HCT116 (cell line): ENCODE measurements at places on chromosomes 2 and 18.

DNA sequence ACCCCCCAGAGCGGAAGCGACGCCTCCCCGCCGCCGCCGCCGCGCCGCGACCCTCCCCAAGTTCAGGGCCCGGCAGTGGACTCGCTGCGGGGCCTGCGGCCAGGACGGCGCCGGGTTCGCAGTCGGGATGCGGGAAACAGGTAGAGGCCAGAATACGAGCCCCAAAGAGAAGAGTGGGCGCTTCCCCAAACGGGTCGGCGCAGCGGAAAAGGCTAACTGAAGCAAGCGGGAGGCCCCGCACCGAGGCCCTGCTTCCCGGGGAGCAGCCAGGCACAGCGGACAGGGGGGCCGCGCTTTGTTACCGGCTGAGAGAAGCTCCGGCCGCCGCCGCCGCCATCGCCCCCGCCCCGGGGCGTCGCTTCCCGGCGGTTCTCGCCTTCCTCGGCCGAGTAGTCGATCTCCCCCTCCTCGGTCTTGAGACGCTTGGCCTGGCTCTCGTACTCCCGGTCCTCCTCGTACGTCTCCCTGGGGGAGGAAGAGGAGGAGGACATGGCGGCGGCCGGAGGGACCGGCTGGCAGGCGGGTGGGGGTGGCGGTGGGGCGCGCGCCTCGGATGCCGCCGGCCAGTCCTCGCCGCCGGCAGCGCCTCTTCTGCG is 494 bp downstream of the HNRNPLL start:
- peak overlapping the region; percentile 77 for H3K4me3 ChIP-seq
- DNase-seq, result no peak
- H3K27me3 ChIP-seq, result no peaks in the 10 kb centered on the region

DNA sequence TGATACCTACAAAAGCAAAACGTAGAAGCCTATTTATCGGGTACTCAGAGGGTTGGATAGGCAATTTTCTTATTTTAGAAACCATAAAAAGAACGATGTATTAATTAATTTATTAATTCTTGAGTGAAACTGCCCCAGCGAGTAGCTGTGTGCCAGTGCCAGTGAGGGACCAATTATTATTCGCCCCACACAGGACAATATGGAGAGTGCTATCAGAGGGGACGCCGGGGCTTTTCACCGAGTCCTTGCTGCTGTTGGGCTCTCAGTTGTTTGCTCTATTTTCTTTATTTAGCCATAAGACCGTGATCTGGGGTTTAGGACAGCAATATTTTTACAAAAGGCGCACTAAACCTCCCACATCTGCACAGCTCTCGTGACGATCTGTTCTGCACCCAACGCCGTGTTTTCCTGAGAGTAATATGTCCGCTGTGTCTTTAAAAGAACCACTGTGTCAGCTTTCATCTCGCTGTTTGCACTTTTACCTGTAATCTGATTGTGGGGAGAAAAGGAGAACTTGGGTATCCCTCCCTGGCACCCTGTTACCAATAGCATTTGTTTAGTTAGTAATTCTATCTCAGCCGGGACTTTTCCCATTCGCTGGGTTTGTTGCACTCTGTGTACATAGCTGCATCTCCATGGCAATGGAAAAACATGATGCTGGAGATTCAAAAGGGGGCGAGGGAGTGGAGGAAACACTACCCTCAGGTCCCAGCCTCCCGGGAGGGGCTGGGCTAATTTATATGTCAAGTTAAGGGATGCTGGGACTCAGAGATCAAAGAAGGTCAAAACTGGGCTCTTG is 30.1 kb upstream of the ZNF516 start:
- no peak overlapping the region for H3K27ac ChIP-seq
- H3K36me3 ChIP-seq, result no peaks in the 10 kb centered on the region
- no peak for DNase-seq
- H3K27me3 ChIP-seq, result peaks cover 36% of the 10 kb centered on the region
- no peaks in the 10 kb centered on the region for H3K4me1 ChIP-seq
- H3K4me3 ChIP-seq, result peak overlapping the region; percentile 55

DNA sequence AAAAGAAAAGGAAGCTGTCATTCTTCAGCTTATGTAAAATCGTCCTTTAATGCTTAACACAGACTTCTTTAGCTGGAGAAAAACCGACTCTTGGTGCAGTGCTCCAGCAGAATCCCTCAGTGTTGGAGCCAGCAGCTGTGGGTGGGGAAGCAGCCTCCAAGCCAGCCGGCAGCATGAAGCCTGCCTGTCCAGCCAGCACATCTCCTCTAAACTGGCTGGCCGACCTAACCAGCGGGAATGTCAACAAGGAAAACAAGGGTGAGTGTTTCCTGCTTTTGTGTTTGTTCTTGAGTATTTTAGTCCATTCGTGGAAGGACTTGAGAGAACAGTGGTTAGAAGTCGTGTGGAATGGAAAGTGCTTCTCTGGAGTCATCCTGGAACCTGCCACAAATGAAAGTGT is 38.9 kb downstream of the KDM3A start:
- H3K4me3 ChIP-seq, result no peak overlapping the region
- no peaks in the 10 kb centered on the region for H3K27me3 ChIP-seq
- H3K4me1 ChIP-seq, result no peaks in the 10 kb centered on the region
- H3K36me3 ChIP-seq, result peaks cover 56% of the 10 kb centered on the region
- DNase-seq, result no peak
- no peak overlapping the region for H3K27ac ChIP-seq

DNA sequence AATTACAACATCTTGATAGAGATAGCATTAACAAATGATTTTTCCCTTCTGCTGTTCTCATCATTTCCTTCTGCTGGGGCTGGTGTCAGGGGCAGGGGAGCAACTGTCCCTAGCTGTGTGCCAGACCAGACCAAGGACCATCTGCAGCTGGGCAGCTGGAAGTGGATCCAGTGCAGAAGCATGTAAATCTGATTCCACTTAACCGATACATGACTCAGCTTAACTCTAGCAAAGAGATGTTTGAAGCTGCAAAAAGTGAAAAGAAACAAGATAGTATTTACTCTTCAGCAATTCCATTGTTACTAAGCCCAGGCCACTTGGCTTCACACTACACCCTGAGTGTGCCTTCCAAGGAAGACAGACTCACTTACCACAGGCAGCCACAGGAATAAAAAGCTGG is 151.1 kb downstream of the GALNT1 start:
- H3K4me1 ChIP-seq, result no peaks in the 10 kb centered on the region
- H3K4me3 ChIP-seq, result no peak overlapping the region
- H3K36me3 ChIP-seq, result no peaks in the 10 kb centered on the region

DNA sequence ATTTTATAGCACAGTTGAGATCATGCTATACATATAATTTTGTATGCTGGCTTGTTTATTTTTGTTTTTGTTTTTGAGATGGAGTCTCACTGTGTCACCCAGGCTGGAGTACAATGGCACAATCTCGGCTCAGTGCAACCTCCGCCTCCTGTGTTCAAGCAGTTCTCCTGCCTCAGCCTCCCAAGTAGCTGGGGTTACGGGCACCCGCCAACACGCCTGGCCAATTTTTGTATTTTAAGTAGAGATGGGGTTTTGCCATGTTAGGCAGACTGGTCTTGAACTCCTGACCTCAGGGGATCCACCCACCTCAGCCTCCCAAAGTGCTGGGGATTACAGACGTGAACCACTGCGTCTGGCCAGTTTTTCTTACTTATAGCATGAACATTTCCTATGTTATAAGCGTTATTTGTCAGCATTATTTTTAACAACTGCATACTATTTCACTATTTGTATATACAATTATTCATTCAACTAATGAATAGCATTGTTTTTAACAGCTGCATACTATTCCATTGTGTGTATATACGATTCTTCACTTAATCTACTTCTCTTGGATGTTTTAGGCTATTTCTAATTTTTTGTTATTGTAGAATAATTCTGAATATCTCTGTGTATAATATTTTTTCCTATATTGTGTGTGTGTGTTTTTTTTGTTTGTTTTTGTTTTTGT is 3.5 kb downstream of the EHD3 start:
- no peaks in the 10 kb centered on the region for H3K4me1 ChIP-seq
- H3K27me3 ChIP-seq, result peaks cover 7% of the 10 kb centered on the region; the same call in 1 of the 2 replicates
- no peak for DNase-seq
- H3K4me3 ChIP-seq, result no peak overlapping the region

DNA sequence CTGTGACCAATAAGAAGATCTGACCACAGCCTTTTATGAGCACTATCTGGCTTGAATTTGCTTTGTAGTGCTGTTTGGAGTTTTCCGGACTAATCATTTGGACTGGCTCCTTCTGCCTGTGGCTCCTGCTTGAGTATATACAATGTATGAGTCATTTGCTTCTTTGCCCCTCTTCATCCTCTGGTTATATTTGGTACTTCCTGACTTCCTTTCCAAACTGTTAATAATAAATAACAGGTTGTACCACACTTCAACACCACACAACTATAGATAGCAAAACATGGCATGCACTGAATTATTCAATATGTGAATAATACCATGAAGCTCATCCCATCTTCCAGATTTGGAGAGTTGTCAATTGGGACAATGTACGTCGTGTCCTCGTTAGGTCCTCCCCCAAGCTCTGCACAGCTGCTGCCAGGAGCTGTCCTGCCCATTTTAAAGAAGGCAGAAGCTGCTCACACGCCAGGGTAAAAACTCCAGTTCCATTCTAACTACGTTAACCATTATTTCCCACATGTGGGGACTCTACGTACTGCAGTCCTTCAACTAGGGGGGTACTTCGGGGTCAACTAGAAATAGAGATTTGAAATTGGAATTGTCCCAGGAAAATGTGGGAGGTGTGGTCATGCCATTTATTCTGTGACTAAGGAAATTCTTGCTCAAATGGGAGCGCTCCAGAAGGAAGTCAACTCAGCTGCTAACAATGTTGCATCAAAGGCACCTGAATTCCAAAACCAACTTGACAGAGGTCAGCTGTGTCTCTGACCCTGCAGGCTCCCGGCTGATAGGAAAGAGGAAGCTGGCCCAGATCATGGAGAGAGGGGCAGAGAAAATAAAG is 38.1 kb downstream of the ST8SIA5 start:
- no peaks in the 10 kb centered on the region for H3K36me3 ChIP-seq
- peaks cover 17% of the 10 kb centered on the region for H3K4me1 ChIP-seq
- H3K4me3 ChIP-seq, result no peak overlapping the region
- DNase-seq, result no peak

- H3K4me1 ChIP-seq, result no peaks in the 10 kb centered on the region
- H3K36me3 ChIP-seq, result no peaks in the 10 kb centered on the region
- DNase-seq, result no peak
- no peaks in the 10 kb centered on the region for H3K27me3 ChIP-seq
These were observed 4.0 kb downstream of the NEU4 start for GRCh38 chr2:241812730-241813643.

GRCh38 chr18:13464432-13465123 is 246.0 kb downstream of the LDLRAD4 start:
- H3K36me3 ChIP-seq, result no peaks in the 10 kb centered on the region
- H3K4me1 ChIP-seq, result no peaks in the 10 kb centered on the region
- H3K27me3 ChIP-seq, result peaks cover 6% of the 10 kb centered on the region; the same call in 1 of the 2 replicates
- no peak overlapping the region for H3K27ac ChIP-seq

GRCh38 chr2:20148426-20148922 is 76.5 kb downstream of the SDC1 start:
- DNase-seq, result no peak
- H3K4me1 ChIP-seq, result no peaks in the 10 kb centered on the region
- no peaks in the 10 kb centered on the region for H3K36me3 ChIP-seq
- no peaks in the 10 kb centered on the region for H3K27me3 ChIP-seq

- H3K4me3 ChIP-seq, result no peak overlapping the region
- DNase-seq, result no peak
- no peaks in the 10 kb centered on the region for H3K36me3 ChIP-seq
These were observed 84.5 kb downstream of the PDK1 start for GRCh38 chr2:172640389-172640788.

DNA sequence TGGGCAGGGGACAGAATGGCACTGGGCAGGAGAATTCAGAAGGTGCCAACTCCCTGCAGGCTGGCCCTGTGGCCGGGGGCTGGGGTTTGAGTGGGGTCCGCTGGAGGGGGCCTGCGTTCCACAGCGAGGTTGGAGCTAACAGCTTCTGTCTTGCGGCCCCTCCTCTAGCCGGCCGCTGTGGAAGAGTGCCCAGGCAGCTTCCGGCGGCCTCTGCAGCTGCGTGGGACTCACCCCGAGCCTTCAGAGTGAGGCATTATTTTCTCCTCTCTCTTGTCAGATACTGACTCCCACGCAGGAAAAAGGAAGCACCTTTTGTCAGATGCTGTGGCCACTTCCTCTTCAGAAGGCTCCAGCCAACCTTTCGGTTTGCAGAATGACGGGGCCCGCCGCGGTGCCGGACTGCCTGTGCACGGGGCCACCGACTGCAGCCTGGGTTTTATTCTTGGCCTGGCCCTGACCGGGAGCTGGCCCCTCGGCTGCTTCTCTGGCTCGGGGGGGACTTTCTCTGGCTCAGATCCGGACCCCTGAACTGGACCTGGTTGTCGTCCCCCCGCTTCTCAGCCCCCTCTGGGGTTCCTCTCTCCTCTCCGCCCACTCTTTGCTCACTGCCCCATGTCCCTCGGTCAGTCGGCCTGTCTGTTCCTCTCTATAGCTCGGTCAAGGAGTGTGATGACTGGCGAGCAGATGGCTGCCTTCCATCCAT is 40.1 kb downstream of the ARHGAP25 start:
- no peaks in the 10 kb centered on the region for H3K27me3 ChIP-seq
- no peaks in the 10 kb centered on the region for H3K4me1 ChIP-seq
- no peaks in the 10 kb centered on the region for H3K36me3 ChIP-seq
- no peak for DNase-seq
- no peak overlapping the region for H3K27ac ChIP-seq
- no peak overlapping the region for H3K4me3 ChIP-seq

DNA sequence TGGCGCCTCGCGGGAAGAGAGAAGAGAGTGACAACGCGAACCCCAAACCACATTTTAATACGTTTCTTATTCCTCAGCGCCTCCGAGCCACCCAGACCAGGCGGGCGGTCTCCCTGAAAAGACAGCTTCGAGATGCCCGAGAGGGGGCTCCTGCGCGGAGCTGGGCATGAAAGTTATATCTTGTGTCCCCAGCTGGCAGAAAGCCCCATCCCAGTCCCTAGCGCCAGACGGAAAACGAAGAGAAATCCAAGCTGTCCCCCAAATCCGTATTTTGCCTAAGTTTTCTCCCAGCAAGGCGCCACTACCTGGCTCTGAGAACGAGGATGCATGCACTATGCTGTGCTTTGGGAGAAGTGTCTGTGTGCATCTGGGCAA is 797 bp downstream of the NXPH2 start:
- no peaks in the 10 kb centered on the region for H3K27me3 ChIP-seq
- no peaks in the 10 kb centered on the region for H3K36me3 ChIP-seq
- DNase-seq, result no peak
- no peak overlapping the region for H3K27ac ChIP-seq
